ENCODE measurements at places on chromosomes 5 and 9.

GRCh38 chr5:179801304-179802206 lies 5.1 kb downstream of the MGAT4B start:
- DNase-seq: peak; percentile 90

- DNase-seq: no peak
Measured at GRCh38 chr5:98698359-98698758, 75.1 kb upstream of the RGMB start.

GRCh38 chr5:6859951-6860638 lies 146.9 kb downstream of the TENT4A start:
- no peak for DNase-seq

DNA sequence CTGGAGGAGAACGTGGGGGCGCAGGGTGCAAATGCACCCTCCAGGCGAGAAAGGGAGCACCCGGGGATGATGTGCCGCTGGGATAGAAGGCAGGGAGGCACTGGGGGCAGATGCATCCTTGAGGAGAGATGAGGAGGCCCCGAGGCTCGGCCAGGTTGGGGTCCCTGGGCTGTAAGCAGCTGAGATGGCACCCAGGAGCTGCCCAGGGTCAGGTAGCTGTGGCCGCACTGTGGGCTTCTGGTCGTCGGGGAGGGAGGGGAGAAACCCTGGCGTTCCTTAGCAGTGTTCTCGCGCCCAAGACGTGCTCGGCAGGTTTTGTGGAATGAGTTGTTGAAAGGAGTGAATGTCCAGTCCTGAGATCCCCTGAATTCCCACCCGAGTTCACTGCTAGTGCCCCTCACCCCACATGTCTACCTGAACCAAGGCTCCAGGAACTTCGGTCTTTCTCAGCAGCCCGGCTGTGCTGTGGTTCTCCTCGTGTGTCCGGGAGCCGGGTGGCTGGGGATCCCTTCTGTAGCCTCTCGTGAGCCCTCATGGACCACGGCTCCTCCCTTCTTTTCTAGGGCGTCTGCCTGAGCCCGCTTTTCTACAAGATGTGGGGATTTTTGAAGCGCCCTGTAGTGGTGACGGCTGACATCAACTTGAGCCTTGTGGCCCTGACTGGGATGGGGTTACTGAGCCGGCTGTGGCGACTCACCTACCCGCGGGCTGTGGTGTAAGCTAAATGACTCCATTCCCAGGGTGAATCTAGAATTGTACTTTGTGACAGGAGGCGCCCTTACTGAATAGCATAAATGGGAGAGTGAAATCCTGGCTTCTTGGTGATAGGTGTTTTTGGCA lies 1.1 kb downstream of the POMT1 start:
- DNase-seq: no peak

- DNase-seq: no peak
Measured at GRCh38 chr9:93020151-93020550, 38.4 kb upstream of the SUSD3 start.

DNA sequence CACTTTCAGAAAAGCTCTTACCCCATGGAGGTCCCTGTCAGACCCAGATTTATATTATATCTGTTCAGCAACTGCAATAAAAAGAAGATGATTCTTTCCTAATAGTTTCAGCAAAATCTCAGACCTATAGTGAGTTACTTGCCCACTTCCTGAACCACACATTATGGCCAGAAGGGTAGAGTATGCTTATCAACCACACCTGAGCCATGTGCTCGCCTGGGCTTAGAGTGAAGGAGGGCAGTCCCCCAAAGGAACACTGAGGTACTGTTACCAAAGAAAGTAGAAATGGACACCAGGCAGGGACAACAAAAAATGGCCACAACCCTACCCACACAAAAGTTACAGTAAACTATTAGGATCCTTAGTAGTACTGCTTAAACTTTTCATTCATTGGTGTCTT lies 128.7 kb downstream of the ZNF608 start:
- DNase-seq: no peak

GRCh38 chr5:36656556-36656955 lies 50.1 kb downstream of the SLC1A3 start:
- DNase-seq: no peak

DNA sequence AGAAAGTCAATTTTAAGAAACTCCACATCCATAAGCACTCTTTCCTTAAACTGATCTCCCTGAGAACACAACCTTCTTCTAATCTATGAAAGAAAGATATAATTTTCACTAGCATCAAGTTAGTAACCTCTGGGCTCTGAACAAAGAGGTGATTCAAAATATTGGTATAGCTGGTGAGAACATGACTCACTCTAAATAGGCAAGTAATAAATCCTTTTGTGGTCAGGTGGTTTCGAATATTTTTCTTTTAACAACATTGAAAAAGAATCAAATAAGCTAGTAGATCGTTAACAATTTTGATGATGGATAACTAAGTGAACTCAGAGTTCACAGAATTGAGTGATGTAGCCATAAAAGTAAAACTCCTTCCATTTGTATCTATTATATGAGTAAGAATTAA lies 150.6 kb upstream of the IQGAP2 start:
- no peak for DNase-seq

- DNase-seq: no peak
Measured at GRCh38 chr9:125626187-125626586, 80.8 kb downstream of the MAPKAP1 start.

GRCh38 chr9:5644501-5644900 lies 15.6 kb downstream of the RIC1 start:
- DNase-seq: no peak

DNA sequence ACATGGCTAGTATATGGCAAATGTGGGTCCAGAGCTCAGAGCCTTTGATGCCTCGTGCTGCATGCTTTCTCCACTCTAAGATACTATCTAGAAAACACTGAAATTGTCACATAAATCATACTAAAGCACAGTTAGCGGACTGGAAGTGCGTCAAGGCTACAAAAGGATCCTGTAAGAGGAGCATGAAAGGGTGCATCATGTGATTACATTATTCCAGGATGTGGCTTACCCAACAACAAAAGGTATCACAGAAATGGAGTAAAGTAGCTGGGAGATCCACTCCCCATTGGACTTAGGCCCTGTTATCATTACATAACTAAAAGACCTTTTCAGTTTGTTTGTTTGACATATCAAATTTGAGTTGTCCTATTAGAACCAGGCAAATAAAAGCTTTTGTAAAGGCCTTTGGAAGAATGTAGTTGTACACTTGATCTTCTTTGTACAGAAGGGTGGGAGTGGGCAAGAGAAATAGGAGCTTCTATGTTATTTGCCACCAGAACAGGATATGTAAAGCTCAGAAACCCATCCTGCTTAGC lies 6.9 kb downstream of the SLC31A1 start:
- DNase-seq: no peak

GRCh38 chr5:127785098-127785927 lies 82.1 kb downstream of the CCDC192 start:
- no peak for DNase-seq

DNA sequence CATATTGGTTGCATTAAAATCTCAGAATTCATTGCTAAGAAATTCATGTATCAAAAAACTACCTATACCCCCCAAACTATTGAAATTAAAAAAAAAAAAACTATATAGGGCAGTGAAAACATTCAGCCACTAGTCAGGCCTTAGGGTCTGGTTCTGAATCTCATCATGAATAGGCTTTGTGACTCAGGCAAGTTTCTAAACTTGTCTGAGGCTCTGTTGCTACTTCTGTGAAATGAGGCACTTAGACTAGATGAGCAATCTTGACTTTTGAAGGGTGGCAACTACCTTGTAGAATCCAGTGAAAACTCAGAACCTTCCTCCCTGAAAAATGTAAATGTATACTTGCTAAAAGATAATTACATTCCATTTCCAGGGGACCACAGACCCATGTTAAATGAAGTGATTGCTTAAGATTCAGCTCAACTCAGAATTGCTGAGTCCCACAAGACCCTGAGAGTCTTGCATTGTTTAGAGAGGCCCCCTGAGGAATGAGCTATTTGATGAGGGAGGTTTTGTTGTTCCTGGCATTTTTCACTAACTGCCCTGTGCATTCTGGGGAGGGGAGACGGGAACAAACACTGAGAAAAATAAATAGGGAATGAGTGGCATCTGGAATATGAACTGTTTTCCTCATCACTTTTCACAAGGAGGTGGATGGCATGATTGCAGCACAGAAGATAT lies 29.5 kb downstream of the RAI14 start:
- no peak for DNase-seq

GRCh38 chr5:168177831-168178450 lies 113.5 kb upstream of the WWC1 start:
- no peak for DNase-seq

- DNase-seq: no peak
Measured at GRCh38 chr5:137265457-137265856, 233.7 kb downstream of the SPOCK1 start.

DNA sequence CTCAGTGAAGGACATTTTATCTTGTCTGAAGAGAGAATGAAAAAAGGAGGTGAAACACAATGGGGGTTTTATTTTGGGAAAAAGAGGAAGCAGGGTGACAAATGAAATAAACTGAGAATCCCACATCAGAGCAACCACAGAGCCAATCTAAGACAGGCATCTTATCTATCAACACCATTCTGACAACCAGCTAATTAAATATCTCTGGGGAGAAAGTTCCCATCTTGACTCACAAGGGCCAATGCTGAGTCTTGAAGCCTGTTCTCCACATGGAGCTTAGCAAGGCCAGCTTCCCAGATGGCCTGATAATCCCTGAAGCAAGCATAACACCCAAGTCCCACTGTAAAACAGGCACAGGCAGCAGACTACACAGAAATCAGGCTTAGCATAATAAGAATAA lies 30.4 kb downstream of the DPYSL3 start:
- no peak for DNase-seq

GRCh38 chr5:164233791-164234190 lies 728.4 kb downstream of the MAT2B start:
- no peak for DNase-seq

- no peak for DNase-seq
Measured at GRCh38 chr5:75368391-75368790, 31.4 kb downstream of the HMGCR start.

DNA sequence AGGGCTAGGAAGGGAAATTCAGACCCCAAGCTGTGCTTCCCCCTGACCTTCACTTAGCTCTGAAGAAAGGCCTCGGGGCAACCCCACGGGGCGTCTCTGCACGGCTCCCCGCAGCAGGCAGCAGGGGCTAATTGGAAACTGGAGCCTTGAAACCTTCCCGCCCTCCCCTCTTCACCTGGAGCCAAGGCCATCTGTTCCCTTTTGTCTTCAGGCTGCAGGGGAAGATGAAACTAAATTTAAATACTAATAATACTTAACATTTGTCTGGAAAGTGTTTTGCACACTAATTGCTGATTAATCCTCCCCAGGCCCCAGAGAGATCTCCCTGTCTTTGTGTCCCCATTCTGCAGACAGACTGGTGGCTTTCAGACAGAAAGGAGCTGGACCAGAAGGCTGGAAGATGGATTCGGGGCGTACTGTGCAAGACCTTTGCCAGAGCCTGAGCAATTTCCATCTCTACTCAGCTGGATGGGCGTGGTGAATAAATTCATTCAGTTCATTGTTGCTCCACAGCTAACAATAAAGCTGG lies 34.1 kb upstream of the CPLX2 start:
- no peak for DNase-seq

Measured in Right ventricle myocardium inferior (tissue), 1 donor.